ENCODE measurements at places on chromosomes 5 and 9.
A peak's percentile ranks its signal among the peaks of the same experiment; 100 is the strongest.

GRCh38 chr9:7996558-7996957 is 197.0 kb upstream of the DMAC1 start:
- DNase-seq = no peak

DNA sequence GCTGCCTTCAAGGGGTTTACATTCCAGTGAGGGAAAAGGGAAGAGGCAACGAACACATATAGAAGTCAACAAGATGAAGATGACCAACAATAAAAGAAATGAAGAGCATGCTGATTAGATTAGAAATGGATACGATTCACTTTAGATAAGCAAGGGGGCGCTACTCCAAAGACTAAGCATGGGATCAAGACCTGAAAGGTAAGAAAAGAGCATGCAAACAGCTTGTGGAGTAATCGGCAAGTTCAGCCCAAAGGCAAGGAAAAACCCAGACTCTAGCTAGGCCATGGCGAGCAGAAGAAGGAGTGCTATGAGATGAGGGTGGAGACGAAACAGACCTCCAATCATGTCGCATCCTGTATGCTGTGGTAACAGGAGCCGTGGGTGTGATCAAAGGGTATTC is 124.4 kb downstream of the FANCC start:
- DNase-seq = no peak

DNA sequence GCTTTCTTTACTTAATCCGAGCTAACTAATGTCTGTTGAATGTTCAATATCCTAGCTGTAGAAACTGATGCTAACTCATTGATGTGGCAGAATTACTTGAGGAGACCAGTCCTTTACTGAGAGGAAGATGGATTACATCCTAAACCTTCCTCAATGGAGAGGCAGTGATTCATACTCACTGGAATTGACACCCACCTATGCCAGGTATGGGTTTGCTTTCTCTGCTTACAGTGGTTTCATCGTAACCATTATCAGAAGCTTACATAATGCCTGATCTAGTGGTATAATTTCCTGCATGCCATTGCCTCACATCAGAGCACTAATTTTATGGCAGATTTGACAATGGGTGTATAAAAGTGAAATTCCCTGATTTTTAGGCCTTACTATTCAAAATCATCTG is 384.7 kb downstream of the ANXA1 start:
- no peak for DNase-seq

GRCh38 chr5:50320131-50320749 is 120.8 kb downstream of the EMB start:
- DNase-seq = no peak

GRCh38 chr5:73722231-73722630 is 96.2 kb downstream of the ARHGEF28 start:
- DNase-seq = no peak

- DNase-seq = no peak
Measured at GRCh38 chr5:173923218-173924095, 35.3 kb downstream of the CPEB4 start.

GRCh38 chr5:6430418-6431028 is 18.1 kb upstream of the UBE2QL1 start:
- no peak for DNase-seq

GRCh38 chr9:130944510-130945058 is 5.5 kb upstream of the FIBCD1 start:
- DNase-seq = no peak

- no peak for DNase-seq
Measured at GRCh38 chr5:159905496-159905895, 10.8 kb upstream of the ADRA1B start.

DNA sequence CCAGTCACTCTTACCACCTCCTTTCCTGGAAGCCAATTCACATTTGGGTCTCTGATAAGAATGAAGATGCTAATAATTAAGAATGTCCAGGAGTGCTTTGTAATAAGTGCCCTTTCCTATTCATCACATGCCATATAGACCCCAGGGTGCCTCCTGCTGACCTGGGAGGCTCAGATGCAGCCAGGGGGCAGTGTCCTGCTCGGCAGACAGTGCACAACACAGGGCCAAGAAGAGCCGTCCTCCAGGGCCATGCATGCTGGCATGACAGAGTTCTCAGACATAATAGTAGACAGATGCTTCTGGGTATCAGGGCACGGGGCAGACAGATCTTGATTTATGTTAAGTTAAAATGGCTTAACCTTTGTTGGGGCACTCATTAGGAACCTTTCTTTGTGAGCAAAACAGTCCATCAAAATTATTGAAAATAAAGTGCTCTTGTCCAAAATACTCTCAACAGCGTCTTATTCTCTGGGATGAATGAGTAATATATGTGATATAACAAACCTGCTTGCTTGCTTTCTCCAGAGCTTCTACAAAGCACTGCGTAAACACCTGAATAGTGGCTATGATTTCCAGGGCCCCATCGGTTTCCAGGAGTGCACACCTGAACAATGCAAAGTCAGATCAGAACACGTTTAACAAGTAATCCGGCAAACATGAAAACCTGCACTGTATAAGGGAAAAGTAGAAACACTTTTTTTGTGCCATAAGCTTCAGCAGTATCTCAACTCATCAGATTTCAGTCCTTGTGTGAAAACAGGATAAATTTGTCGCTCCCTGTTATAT is 192.7 kb downstream of the FANCC start:
- no peak for DNase-seq

DNA sequence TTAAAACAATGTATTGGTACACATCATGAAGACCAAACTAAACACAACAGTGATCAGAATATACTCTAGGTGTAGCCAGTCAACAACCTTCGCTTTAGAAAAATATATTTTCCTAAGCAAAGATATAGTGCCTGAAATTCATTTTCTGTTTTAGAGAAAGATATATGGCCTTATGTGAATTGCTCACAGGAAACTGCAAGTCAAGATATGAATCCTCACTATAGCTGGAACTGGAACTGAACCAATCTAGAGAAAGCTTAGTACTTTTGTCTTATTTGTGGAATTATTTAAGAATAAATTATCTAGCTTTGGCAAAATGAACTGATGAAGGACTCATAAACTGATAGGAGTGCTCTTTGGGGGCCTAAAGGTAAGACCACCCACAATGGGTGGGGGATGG is 27.3 kb downstream of the GZMK start:
- DNase-seq = no peak

GRCh38 chr9:37248651-37249163 is 128.3 kb downstream of the ZCCHC7 start:
- DNase-seq = no peak

DNA sequence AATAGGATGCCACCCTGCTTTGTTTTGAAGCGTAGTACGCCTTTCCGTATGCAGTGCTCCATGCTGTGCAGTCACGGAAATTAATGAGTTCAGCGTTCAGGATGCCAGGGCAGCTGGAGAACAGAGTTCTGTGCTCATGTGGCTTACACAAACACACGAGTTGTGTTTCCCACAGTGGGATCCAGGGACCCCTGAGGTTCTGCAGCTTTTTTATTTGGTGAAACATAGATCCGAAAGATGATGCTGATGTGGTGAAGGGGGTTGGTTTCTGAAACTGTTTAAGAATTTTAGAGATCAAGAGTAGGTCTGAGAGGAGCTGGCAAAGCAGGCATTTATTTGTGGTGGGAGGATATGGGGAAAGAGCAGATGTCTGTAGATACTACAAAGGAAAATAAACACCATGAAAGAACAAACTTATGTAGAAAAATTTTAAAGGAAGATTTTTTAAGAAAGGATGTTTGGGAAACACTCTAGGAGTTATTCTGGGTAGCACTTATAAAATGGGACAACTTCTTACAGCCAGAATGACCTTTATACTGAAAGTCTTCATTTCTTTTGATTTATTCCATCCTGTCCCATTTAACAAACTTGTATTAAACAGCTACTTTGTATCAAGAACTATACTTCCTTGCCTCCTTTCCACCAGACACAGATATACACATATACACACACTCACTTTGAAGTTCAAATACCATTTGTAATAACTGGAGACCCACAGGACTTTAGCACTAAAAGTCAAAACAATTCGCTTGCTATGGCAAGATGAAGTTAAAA is 52.7 kb downstream of the ITGA1 start:
- DNase-seq = no peak

DNA sequence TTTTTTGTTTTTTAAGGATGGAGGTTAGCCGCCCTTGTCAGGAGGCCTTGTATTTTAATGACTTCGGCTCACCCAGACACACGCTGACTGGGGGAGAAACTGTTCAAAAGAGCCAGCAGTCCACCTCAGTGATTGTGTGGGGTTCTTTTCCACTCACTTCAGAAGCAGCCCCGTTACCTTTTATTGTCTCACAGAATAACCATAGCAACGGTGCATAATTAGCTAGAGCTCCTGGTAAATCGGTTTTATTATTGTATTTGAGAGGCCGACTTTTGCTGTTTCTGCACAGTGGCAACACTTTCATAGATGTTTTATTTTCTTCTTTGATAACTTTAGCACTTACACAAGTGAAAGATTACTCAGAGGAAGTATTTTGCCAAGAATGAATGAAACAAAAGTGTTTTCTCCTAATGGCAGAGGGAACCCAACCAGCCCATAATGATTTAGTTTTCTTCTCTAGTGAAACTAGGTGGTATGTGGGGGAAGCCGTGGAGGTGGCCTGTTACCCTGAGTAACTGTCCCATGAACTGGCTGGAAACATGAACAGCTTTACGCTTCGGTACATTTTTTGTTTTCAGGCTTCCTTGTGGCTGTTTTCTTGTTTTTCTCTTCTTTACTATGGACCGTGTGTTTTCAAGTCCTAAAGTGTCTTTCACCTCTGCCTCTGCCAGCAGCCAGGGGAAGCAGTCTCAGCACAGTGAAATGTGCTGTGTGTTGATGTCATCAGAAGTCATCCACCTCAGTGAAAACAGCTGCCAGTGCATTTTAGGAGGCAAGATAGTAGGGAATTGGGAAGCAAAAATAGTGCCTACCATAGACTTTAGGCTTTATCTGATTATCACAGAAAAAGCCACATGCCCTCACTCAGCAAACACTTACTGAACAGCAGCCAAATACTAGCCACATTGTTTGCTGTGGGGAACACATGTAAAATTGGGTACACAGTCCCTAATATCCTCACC is 414.7 kb downstream of the KDM4C start:
- no peak for DNase-seq

GRCh38 chr5:7837403-7837802 is 13.5 kb downstream of the CFAP90 start:
- no peak for DNase-seq

GRCh38 chr5:135242866-135243555 is 156.0 kb downstream of the MACROH2A1 start:
- no peak for DNase-seq

GRCh38 chr5:3230941-3231340 is 364.7 kb upstream of the IRX1 start:
- DNase-seq = no peak

- DNase-seq = no peak
Measured at GRCh38 chr9:113941056-113941455, 64.9 kb downstream of the ZNF618 start.

GRCh38 chr9:35618854-35619799 is 914 bp upstream of the CD72 start:
- DNase-seq = peak; percentile 18

GRCh38 chr5:155316070-155316714 is 302.6 kb downstream of the KIF4B start:
- DNase-seq = no peak

GRCh38 chr5:172493906-172494305 is 39.6 kb upstream of the SH3PXD2B start:
- DNase-seq = no peak

GRCh38 chr5:163172540-163173338 is 264.7 kb upstream of the CCNG1 start:
- DNase-seq = no peak

DNA sequence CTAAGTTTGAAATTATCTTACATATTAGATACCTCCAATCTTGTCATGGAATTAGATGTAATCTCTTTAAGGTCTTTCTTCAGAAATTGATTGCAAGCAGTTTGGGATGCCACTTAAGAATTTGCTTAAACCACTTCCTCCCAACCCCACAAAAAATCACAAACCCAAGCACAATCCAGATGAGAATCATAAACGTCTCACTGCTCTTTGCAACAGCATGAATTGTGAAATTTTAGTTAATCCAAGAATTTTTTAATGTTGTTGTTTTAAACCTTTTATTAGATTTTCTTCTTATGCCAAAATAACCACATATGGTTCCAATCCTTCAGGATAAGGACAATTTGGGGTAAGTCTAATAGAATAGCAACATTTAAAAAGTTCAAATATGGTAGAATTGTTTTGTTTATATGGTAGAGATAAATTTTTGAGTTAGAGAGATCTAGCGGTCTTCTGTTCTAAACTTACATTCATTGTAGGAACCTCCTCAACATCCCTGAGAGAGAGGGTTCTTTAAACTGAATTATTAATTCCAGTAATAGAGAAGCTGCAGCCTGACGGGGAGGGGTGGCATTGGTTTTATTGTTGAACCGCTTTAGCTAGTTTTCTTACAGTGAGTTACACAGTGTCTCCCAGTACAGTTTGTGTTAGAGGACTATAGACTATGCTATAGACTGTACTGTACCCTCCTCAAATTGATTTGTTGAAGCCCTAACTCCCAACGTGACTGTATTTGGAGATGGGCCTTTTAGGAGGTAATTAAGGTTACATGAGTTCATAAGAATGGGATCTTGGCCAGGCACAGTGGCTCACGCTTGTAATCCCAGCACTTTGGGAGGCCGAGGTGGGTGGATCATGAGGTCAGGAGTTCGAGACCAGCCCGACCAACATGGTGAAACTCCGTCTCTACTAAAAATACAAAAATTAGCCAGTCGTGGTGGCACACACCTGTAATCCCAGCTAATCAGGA is 24.8 kb upstream of the IL6ST start:
- DNase-seq = no peak

DNA sequence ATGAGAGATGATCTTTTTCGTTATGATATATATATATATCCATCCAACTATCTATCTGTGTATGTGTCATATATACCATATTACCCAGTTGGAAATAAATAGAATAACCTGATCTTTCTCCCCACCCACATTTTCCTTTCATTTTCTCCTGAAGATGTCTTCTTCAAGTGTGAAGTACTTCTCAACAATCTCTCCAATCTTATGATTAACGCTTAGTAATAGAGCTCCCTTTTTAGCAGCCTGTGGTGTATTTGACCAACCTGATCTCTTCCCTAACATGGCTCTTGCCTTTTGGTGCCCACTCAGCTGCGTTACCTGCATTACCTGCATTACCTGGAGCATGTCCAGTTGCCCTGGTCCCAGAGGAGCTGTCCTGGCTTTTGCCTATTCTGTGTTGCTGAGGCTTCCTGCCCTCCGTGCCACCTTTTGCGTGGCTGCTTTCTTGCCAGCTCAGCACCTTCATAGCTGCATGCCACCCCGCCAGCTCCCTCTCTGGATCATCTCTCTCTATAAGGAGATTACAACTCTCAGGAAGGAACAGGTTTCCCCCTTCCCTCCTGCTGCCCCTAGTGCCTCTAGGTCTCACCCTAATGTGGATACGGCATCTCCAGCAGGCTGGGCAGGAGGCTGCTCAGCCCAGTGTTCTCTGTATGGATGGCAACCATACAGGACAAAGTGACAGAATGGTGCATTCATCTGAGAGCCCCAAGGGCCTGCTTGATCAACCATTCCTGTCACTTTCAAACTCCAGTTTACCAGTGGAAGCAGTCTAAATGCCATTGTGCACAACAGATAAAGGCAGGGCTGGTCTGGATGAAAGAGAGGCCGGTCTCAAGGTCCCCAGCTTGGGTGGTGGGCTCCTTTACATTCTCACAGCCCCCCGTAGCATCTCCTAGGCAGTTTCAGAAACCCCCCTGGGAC is 126.7 kb downstream of the GADD45G start:
- no peak for DNase-seq

- no peak for DNase-seq
Measured at GRCh38 chr5:36751886-36752285, 124.7 kb upstream of the NIPBL start.
